Foreskin keratinocyte (primary cell): ENCODE measurements at places on chromosomes 11 and 22. TPM values are rescaled to one million over a fixed set of nuclear protein-coding genes. Genes with fewer than 3 reads are reported as not detected.

GRCh38 chr11:85137597-85137996, 489.5 kb downstream of the DLG2 start:
- no peak for DNase-seq

GRCh38 chr11:19683862-19684491, 28.7 kb upstream of the NAV2 start:
- DNase-seq, result no peak

GRCh38 chr11:10899121-10899830, 41.4 kb upstream of the ZBED5 start:
- DNase-seq, result peak; percentile 100

DNA sequence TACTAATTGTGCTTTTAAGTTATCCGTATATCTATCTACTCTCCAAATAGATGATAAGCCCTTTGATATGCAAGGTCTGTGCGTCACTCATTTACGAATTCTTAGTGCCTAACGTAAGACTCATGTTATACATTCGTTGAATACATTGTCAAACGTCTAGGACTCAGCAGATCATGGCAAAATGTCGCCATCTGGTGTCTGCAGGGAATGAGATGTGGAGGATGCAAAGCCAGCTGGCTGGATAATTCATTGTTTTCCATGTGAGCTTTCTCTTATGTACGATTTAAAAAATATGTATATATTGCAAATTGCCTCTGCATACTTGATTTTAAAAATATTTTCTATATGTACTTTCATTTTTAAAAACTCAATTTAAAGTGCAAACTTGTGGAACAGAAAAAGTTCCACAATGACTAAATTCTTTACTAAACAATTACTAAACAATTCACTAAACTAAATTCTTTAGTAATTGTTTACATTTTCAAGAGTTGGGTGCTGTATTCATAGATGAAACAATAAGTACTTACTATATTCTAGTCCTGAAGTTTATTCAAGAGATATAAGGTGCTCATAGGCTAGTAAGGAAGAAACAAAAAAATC, 33.8 kb downstream of the ZNF202 start:
- DNase-seq, result peak; percentile 66

- no peak for DNase-seq
Measured at GRCh38 chr22:40024201-40025061, 29.7 kb downstream of the FAM83F start.

DNA sequence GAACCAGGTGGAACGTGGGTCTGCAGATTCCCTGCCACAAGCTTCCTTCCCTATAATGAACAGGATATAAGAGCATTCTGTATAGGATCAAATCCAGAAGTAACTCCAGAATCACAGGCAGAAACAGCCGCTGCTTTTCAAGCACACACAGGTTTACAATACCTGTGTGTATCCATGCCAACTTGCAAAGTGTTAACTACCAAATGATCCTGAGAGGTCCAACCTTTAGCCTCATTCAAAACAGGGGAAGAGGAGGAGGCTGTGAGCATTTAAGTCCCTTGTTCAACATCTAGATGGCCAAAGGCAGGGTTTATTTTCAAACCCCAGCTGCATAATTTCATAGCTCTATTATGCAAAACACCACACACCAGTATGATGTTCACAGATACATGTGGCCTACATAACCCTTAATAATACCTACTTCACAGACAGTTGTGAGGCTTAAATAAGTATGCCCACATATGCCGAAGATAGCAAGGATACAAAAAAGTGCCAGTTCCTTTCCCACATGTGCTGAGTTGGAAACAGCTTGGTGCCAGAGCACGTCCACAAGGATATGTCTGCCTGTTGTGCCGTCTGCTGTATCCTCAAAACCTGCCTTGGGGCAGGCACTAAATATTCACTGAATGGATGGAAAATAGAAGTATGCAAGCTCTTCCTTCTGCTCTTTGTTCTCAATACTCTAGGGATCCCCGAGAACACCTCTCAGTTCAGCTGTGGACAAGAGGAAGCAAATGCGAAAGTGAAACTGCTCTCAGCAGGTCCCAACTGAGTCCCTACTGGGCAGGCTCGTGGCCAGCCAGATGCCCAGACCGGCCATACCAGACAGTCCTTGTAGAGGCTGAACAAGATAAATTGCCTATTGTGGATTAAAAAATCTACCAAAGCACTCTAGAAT, 66.8 kb downstream of the LARGE1 start:
- DNase-seq, result peak; percentile 54

DNA sequence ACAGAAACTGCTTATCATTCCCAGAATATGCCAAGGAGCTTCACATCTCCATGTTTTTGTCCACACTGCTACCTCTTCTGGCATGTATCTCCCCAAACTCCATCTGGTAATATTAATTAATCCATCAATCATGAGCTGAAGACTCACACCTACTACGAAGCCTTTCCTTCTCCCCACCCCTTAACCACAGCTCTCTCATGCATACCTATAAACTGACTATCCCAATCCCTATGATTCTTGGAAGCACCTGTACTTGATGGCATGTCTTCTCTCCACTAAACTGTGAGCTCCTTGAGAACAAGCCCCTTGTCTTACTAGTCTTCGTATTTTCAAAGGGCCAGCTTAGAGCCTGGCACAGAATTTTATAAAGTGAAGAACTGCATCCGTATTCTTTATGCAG, 47.3 kb downstream of the RELT start:
- peak; percentile 79 for DNase-seq

DNA sequence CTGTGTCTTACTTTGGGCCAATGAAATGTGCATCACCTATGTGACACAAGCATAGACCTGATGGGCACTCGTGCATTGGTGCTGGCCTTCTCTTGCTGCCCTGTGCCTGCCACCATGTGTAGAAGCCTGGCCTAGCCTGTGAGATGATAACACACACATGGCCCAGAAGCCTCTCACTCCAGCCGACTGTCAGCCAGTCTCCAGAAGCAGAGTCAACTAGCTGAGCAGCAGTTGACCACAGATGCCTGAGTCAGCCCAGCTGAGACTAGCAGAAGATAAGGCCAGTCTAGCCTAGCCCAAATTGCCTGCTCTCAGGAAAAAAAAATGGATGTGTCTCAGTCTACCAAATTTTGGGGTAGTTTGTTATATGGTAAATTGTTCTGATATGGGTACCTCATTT, 46.2 kb downstream of the CSNK2A3 start:
- no peak for DNase-seq

DNA sequence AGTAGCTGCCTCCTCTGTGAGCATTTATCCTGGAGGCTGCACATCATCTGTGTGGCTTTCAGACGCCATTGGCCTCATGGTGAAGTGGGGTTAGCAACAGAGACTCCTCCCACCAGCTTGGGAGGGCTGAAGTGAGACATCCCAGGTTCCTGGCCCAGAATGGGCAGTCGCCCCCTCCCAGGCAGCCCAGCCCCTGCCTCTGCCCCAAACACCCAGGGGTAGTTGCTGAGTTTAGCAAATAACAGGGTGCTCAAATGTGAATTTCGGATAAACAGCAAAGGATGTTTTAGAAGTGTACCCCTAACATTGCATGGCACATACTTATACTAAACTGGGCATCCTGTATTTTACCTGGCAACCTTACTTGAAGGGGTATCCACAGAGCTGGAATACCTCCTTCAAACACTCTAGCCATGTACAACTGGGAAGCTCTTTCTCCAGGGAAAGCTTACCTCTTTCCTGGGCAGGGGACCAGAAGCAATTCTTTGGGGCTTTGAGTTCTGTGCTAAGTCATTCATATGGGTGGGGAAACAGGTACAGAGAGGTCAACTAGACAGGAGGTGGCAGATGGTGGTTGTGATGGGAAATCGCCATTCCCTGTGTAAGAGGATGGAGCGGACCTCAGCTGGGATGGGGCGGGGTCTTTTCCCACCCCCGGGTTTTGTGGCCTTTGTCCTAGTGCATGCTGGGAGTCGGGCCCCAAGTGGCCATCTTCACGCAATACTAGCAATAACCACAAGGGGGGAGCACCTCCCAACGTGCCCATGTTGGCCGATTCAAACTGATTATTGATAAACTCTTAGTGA, 19.3 kb downstream of the MTFP1 start:
- DNase-seq, result no peak

SYT13 gene
- not detected in 2 replicates for total RNA-seq

CST6 gene
- total RNA-seq, result 0.28 and 0.82 TPM in 2 replicates

MMP8 gene
- not detected in 2 replicates for total RNA-seq

OR10D3 gene
- not detected in 2 replicates for total RNA-seq
